Aorta (tissue), 5 donors: ENCODE measurements at places on chromosomes 4 and X. TPM values are rescaled to one million over a fixed set of nuclear protein-coding genes. Genes with fewer than 3 reads are reported as not detected.

Gene SHOX
- 0.13 TPM for polyA plus RNA-seq

Gene AMBN
- not detected for polyA plus RNA-seq

Gene LRIT3
- polyA plus RNA-seq, result 0.49 TPM

Gene GPR34
- polyA plus RNA-seq, result 36.2 TPM

Gene MORC4
- 8.0 TPM for polyA plus RNA-seq

Gene F9
- not detected for polyA plus RNA-seq

Gene HSD17B13
- 0.38 TPM for polyA plus RNA-seq

GRCh38 chrX:53028678-53029077, 19.9 kb upstream of the GPR173 start:
- DNase-seq, result no peak

GRCh38 chr4:152572417-152573086, 36.7 kb upstream of the FBXW7 start:
- DNase-seq, result no peak

GRCh38 chr4:25814301-25815136, 48.3 kb downstream of the SEL1L3 start:
- DNase-seq, result peak; percentile 87

- DNase-seq, result no peak
Measured at GRCh38 chr4:27293831-27294230, 433.2 kb downstream of the STIM2 start.

- DNase-seq, result no peak
Measured at GRCh38 chrX:130994671-130995070, 63.5 kb upstream of the ARHGAP36 start.
